ENCODE measurements at places on chromosomes 13 and 19.
A peak's percentile ranks its signal among the peaks of the same experiment; 100 is the strongest.

DNA sequence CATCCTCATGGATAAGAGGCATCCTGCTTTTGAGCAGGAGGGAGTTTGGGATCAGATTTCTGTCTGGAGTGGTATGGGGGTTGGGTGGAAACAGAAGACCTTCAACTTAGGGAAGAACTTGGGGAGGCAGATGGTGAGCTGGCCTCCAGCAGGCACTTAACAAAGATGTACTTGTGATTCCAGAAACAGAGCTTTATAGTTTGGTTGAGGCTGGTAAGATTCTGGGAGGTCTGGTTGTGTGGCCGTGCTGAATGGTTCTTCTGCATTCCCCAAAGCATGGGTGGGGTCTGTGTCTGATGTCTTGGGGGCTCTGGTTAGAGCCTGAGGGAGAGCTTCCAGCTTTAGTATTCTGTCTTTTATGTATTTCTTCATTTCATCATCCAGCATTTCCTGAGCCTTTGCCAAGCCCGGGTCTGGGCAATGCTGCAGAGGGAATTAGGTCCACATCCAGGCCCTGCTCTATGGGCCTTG is 4.8 kb downstream of the MEGF8 start:
- no peak for DNase-seq

- no peak for DNase-seq
Observed at GRCh38 chr13:75512253-75512652, 25.4 kb downstream of the COMMD6 start.

GRCh38 chr13:65650321-65650720 is 1579.8 kb downstream of the PCDH9 start:
- no peak for DNase-seq

DNA sequence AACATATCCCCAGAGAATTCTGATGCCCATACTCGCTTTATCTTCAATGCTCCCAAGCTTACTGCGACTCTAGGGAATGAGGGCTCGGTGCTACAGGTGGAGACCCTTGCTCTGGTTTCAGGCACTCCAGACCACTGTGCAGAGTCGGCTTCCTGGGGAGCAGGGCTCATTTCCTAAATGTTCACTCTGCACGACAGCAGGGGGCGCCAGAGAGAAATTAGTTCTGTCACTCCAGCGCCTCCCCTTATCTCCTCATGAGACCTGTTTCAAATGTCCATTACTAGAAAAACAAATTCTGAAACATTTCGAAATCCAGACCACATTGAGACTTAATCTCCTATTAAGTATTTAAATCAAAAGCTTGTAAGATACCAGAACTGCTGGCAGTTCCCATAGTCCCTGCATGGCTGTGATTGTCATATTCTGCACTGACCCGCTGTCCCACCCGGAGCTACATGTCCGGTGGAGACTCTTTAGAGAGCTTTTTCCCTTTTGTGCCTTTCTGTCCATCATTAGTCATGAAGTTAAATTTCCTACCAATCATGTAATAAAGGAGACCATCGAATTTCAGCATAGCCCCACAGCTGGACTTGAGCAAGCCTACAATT is 22.4 kb downstream of the EPSTI1 start:
- DNase-seq: peak; percentile 87

GRCh38 chr13:46126552-46127357 is 21.9 kb upstream of the CPB2 start:
- peak; percentile 88 for DNase-seq

DNA sequence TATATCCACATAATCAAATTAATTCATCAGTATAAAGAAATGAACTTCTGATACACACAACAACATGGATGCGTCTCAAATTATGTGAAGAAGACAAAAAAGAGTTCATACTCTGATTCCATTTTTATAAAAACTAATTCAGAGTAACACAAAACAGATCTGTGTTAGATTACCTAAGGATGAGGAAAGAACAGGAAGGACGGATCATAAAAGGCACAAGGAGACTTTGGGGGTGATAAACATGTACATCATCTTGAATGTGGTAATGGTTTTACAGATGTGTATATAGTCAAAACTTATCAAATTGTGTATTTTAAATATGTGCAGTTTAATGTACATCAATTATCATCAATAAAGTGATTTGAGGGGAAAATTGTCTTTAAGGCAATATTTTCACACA is 59.9 kb upstream of the DOCK9 start:
- DNase-seq: no peak

DNA sequence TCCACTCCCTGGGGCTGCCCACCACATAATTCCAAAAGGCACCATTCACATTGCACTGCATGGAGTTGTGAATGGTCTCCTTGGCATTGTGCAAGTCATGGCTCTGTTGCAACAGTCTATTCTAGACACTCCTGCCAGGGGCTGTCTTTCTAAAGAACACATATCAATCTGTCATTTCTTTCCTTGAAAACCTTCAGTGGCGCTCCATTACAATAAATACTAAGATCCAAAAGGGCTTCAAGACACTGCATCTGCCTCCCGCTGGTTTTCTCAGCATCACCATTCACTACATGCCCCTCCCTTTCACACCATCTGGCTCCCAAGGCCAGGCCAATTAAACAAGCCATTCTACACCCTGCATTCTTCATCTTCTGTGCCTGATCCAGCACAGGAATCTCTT is 32.2 kb upstream of the TM9SF2 start:
- no peak for DNase-seq

DNA sequence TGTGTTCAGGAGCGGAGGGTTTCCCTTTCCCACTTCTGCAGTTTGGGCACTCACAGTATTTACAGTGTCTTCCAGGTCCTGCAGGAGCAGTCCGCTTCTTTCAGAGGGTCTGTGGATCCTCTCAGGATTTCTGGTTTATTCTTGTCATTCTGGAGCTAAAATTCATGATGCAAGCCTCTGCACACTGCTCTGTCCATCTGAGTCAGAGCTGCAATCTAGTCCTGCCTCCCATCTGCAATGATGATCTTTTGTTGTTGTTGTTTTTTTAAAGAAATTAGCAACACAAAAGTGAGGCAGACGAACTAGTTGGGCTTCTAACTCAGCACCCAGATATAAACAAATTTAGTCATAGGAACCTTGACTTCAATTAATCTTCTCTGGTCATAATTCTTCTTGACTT is 86.5 kb downstream of the DLEU7 start:
- DNase-seq: no peak

DNA sequence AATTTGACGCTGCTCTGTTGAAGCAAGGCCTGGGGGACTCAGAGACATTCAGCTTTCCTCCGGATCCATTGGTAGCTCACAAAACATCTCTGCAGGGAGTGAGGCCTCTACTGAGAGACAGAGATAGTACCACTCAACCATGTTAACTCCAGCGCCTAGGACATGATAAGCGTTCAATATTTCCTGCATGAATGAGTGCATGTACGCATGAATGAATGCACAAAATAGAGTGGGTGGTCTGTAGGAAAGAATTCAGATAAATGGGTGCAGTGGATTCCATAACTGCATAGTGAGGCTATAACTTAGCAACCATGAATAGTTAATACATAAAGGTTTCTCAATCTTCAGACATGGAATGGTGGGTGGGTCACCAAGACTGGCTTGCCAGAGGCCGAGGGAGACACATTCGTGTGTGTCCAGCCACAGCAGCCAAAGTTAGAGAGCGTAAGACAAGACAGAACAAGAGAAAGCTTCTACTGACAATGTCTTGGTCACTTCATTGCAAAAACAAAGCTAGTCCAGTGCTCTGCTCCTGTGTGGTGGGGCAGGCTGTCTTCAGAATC is 36.3 kb upstream of the RCBTB2 start:
- DNase-seq: no peak

GRCh38 chr13:40317980-40318327 is 348.5 kb downstream of the FOXO1 start:
- DNase-seq: no peak

DNA sequence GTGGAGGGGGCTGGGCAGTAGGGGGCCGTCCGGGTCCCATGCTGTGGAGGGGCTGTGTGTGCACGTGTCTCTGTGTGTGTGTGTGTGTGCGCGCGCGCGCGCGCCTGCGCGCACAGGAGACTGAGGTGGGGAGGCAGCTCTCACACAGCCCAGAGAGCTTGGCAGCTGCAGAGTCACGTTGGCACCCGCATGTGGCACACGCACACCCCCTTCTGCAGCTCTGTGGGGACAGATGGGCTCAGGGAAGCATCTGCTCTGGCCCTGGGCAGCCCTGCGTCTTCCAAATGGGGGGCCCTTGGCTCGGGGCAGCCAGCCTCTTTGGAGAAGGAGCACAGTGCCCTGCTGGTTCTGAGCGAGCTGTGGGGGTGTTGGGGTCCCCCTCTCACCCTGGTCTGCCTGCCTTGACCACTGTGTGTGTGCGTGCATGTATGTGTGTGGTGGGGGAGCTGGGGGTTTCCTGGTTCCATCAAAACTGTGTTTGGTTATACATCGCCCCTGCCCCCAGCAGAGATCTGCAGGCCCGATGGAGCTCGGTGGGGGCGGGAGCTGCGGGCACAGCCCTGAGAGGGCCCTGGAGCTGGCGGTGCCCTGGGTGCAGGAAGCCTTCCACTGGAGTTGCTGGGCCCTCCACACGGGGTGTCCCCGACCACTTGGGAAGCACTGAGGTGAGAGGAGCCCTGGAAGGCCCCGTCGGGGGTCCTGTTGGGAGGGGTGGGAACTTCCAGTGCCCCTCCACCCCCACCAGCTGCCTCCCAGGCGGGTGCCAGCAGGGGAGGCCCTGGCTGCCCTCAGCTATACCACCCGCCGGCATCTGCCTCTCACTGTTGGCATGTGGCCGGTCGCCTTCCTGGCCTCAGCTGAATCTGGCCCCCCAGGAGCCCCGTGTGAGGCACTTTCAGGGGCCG is 67.1 kb downstream of the KDM4B start:
- no peak for DNase-seq

DNA sequence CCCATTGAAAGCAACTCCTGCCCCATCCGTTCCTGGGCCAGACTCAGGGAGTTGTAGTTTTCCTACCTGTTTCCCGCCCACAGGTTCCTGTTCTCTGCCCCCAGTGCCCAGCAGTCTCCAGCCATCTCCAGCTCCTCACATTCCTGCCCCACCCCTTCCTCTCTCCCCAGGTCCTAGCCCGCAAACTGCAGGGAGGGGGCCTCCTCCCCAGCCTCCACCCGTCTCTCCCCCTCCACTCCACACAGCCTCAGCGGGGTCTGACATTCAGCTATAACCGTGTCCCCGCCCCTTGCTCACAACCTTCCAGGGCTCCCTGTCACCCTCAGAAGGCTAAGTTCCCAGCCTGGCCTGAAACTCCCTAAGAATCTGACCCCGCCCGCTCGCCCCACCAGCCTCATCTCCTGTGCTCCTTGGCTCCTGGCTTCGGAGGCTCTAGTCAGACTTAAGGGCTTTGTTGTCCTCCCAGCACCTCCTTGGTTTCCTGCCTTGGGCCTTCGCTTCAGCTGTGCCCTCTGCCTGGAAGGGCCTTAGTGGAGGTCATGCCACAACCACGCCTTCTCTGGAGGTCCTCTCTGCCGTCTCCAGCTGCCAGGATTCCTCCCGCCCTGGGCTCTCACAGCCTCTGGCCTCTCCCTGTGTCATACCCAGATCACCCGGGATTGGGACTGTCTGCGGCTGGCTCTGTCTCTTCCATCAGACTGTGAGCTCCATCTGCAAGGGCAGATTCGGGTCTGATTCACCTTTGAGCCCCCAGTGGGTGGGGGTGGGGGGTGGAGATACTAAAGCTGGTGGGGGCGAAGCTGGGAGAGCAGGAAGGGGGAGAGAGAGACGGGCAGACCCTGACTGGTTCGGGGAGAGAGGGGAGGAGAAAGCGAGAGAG is 5.1 kb upstream of the SPACA6 start:
- DNase-seq: peak; percentile 90

DNA sequence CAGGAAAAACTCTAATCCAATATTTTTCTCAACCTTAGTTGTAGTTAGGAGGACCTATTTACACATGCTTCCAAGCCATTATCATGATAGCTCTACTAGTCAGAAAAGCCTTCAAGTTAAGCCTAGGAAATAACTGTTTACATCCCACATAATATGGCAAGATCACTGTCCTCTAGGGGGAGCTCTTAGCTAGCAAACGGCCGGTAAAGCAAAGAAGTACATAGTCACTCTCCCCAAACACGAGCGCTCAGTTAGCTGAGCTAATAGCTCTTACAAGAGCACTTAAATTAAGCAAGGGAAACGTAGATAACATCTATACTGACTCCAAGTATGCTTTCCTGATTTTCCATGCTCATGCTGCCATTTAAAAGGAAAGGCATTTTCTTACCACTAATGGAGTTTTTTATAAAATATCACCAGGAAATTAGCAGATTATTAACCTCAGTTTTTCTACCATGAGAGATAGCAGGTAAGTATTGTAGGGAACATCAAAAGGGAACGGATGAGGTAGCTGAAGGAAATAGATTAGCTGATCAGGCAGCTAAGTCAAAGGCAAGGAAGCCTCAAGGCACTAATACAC is 100.6 kb upstream of the PABPC3 start:
- no peak for DNase-seq

DNA sequence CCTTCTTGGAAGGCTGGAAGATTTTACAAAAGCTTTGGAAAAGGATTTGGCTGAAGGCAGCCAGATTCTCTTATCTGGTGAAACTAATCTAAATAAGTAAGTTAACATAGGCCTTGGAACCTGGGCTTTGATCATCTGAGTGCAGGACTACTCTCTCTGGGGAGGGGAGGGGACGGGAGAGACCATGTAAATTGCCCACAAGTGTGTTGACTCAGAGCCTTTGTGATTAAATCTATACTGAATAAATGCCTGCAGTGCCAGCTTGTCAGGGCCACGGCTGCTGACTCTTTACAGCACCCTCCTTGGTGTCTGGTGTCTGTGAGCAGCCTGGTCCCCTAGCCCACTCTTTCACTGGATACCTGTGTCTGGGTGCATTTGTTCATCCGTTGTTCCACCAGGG is 251.4 kb downstream of the ITGBL1 start:
- no peak for DNase-seq

GRCh38 chr13:112324116-112324515 is 52.0 kb upstream of the SPACA7 start:
- no peak for DNase-seq

DNA sequence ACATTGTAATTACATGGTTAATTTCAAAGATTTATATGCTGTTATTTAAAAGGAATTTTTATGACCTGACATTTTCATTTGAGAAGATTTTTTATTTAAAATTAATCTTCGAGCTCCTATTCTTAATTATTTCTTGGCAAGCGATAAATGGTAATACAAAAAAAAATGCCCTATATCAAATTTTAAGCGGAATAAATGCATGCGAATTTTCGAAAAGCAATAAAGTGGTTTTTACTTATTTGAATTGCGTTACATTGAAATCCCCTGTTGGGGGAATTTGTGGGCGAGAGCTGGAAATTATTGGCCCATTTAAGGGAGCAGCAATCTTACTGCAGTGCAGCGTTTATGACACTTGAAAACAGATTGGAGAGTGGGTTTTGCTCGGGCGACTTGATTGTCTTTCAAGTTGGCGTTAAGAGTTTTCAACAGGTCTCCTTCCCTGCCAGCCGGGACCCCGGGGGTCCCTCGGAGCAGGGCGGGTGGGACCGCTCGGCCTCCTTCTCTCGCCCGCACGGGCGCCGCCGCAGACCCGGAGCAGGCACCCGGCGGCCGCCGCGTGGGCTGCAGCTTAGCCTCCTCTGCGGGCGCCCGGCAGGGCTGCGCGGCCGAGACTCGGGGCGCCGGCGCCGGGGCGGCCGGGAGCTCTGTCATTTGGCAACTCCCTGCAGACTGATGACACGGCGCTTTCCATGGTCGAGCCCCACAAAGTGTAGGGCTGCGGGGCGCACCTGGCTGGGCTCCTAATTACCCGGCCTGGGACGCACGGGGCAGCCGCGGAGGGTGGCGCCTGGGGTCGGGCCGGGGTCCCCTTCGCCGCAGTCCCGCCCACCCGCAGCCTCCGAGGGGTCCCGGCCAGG is 255.1 kb upstream of the SOX21 start:
- DNase-seq: peak; percentile 74

Measured in posterior vena cava (tissue), 2 donors.